Inflammatory macrophage treated with lipopolysaccharide for 1 hour (primary cell): ENCODE measurements at places on chromosomes 1 and 21.

GRCh38 chr1:165207853-165208515, 148.5 kb downstream of the LMX1A start:
- DNase-seq = no peak

DNA sequence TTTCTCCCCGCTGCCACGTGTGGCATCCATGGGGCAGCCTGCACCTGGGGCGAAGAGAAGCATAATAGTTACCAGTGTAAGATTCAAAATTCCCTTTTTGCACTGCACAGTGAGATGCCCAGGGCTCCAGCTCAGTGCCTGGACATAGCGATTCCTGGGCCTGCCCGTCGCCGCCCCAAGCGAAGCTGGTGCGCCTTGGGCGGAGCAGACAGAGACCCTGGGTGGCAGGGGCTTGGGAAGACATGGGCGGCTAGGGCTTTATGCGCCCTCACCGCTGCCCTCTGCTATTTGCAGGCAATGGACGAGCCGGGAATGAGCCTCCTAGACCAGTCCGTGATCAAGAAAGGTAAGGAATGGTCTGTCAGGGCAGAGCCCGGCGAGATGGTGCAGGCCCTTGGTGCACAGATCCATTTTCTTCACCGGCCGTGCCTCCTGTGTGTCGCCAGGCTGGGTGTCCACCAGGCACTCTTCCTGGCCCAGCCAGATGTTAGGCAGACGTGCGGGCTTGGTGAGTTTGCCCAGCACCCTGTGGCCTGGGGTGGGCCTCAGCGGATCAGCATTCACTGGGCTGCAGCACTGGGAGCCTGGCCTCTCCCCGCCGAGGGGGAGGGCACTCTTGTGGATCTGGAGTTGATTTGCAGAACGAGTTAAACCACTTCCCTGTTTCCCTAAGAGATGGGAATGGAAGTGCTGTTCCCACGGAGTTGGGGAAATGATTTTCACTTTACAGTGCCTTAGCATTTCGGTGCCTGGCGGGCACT, 1.7 kb downstream of the TFAP2E start:
- peak; percentile 57 for DNase-seq

- DNase-seq = peak; percentile 20
Measured at GRCh38 chr1:43565600-43566360, 35.1 kb downstream of the PTPRF start.

DNA sequence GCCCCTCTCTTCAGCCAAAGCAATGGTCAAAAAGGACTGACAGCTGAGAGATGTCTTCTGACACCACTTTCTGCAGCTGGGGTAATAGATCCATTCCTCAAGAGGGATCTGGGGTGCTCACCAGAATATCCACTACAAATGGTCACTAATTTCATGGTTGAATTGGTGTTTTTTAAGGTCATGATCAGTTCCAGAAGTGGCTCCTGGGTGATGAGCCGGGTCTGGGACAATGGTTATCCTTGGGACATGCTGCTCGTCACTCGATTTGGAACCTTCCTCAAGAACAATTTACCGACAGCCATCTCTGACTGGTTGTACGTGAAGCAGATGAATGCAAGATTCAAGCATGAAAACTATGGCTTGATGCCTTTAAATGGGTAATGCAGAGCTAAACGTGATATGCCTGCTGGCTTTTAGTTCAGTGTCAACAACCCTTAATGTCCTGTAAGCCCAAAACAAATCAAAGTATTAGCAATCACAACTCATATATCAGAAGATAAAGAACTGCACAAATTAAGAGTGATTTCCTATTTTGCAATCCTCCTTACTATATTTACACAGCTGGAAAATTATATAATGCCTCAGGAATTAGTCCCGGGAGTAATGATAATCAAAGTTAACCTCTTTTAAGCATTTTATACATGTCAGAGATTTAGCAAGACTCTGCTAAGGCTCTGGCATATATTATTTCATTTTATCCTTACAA, 20.1 kb downstream of the FMO3 start:
- no peak for DNase-seq

DNA sequence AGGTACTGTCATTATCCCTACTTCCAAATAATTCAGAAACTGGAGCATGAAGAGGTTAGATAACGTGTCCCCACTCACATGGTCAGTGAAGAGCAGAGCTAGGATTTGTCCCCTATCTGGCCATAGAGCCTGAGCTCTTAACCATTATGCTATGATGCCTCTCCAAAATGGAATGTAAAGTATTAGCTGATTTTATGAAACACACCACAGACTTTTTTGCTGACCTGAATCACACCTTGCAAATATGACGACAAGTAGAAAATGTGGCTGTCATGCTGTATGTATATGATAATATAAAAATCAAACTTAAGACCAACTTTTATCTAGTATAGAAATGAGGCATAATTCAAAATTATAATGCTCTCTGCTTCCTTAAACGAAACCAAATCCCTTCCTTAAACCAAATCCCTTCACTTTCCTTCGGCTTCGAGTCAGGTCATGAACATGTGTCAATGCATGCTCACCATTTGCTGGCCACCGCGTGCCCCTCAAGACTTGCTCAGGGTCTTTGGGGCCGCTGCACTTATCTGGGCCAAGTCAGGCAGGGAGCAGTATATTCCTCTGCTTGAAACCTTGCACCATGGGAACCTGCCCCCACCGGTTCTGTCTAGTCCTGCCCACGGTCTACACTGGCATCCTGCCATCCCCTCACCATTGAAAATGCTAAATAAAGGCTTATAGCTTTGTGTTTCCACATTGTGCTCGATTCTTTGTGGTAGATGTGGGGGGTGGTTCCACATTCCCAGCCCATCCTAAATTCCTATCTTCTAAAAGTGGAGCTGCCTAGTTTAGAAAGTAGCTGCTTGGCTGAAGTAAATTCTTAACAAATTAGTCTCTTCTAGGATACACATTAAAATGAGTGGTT, 1.6 kb upstream of the TMCC2 start:
- no peak for DNase-seq

- DNase-seq = no peak
Measured at GRCh38 chr1:110667776-110668175, 7.0 kb downstream of the KCNA3 start.
